Muscle of back (tissue), 13 donors: ENCODE measurements at places on chromosomes 1 and 21.
A peak's percentile ranks its signal among the peaks of the same experiment; 100 is the strongest.

GRCh38 chr1:110347182-110347893 lies 8.2 kb downstream of the RBM15 start:
- DNase-seq = no peak

- DNase-seq = no peak
Measured at GRCh38 chr1:163084330-163084729, 15.2 kb downstream of the RGS4 start.

- peak; percentile 63 for DNase-seq
Measured at GRCh38 chr1:168084396-168085231, 52.1 kb downstream of the GPR161 start.

GRCh38 chr1:102420034-102420433 lies 423.3 kb upstream of the OLFM3 start:
- DNase-seq = no peak

DNA sequence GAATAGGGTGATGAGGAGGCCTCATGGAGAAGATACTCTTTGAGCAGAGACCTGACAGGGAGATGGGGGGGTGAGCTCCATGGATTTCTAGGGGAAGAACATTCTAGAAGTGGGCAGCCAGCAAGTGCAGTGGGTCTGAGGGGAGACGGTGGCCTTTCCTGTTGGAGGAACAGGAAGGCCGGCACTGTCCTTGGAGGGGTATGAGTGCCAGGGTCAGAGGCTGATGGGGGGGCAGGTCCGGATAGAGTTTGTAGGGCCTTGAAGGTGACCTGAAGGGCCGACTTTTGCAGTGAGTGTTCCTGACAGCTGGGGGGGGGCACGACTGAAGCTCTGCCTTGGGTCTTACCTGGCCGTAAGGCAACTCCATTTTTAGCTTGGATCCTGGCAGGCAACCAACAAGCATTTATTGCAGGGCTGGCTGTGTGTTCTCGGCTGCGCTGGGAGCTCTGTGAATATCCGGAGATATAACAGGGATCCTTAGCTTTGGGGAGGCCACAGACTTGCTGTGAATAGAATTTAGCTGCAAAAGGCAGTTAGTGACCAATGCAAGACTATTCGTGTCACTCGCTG lies 130.6 kb downstream of the MRPS6 start:
- no peak for DNase-seq

GRCh38 chr21:15079269-15079668 lies 14.5 kb upstream of the NRIP1 start:
- no peak for DNase-seq

DNA sequence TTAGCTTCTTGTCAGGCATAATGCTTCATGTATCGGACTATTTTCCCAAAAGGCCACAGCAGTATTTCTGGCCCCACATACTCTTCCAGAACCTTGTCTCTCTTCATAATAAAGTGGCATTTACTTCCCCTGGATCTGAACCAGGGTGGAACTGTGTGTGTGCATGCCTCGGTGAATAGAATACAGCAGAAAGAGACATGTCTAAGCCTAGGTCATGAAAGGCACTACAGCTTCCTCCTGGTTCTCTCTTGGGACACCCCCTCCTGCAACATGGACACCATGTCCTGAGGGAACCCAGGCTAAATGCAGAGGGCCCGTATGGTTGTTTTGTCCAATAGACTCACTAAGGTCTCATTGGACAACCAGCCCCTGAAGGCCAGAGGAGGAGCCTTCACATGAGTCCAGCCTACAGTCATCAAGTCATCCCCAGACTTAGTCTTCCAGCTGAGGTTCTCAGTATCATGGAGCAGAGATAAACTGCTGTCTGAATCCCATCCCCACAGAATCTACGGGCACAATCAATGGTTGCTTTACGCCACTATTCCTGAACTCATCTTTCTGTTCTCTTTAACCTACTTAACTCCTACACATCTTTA lies 35.0 kb downstream of the USP24 start:
- DNase-seq = no peak

GRCh38 chr1:37031429-37031828 lies 2.9 kb downstream of the GRIK3 start:
- DNase-seq = no peak

DNA sequence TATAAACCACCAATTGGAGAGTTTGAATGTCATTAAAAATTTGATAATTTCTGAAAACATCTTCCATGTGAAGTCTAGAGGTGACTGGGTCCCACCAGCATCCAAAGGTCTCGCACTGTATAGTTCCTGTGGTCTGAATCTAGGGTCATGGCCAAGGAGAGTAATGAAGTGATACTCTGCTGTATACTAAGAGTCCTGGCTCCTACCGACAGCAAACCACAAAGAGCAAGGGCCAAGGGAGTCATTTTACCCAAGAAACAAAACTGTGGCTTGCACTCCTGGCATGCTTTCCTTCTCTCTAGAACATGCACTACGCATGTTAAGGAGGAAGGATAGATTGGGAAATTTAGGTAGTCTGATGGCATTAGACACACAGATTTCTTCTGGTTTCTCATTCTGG lies 115.6 kb downstream of the BRINP2 start:
- DNase-seq = no peak

GRCh38 chr1:49026230-49026811 lies 249.6 kb upstream of the BEND5 start:
- no peak for DNase-seq

DNA sequence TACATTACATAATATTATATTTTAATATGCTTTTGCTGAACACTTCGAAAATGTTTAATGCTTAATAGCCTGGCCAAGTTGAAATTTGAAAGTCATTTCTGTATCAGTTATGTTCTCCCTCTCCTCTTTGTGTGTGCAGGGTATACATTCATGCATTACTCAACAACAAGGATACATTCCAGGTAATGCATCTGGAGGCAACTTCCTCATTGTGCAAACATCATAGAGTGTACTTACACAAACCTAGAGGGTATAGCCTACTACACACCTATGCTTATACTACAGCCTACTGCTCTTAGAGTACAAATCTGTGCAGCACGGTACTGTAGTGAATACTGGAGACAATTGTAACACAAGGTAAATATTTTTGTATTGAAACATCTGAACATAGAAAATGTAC lies 407.3 kb downstream of the MRPL39 start:
- DNase-seq = no peak

DNA sequence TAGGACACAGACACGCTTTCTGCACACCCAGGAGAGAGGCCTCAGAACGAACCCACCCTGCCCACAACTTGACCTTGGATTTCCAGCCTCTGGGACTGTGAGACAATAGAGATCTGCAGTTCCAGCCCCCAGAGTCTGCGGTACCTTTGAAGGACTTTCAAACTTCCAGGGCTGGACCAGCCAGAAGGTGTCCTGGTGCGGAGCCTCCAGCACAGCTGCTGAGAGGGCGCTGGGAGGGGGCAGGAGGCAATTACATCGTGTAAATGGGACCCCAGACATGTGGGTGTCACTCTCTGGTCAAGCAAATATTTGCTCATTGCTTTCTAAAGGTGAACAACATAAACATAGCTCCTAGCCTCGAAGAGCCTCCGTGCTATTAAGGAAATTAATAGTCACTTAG lies 58.7 kb upstream of the ACTRT2 start:
- no peak for DNase-seq

- DNase-seq = no peak
Measured at GRCh38 chr1:87511449-87511848, 182.8 kb downstream of the LMO4 start.

DNA sequence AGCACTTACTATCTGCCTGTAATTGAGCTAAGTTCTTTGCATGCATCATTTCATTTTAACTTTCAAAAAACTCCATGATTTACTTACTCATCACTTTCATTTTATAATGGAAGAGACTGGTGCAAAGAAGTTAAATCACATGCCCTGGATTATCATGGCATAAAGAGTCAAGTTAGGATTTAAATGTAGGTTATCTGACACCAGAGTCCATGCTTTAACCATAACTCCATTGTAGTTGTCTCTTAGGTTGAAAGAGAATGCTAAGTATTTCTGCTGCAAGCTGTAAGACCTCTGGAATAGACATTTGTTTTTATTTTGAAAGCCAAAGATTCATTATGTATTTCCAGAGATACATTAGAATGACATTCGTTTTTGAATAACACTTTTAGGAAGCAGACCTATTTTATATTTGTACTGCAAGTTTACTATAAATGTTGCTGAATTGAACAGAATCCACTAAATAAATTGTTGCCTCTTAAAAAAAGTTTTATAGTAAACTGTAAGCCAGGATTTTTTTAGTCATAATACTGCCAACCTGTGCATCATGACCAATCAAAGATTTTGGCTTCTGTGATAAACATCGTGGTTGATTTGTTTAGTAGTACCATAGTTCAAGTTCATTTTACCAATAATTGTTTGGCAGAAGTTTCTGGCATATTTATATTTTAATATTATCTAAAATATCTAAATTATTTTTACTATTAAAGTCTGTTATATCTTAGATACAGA lies 26.1 kb downstream of the CFH start:
- DNase-seq = no peak

DNA sequence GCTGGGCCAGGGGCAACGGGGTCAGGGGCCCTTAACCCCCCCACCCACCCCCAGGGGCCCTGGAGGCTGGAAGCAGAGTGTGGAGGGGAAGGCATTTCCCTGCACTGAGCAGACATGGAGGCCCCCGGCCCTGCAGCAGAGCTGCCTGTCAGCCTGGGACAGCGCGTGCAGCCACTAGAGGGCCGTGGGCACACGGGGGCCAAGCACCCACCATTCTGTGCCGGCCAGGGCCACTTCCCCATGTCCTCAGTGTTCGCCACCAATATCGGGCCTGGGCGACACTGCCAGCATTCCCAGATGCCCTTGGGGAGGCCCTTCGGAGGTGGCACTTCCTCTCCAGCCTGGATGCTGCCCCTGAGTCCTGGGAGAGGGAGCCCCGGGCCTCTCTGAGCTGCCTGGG lies 23.2 kb upstream of the ARHGEF16 start:
- DNase-seq = no peak

- no peak for DNase-seq
Measured at GRCh38 chr21:38027901-38028498, 111.7 kb upstream of the KCNJ6 start.

DNA sequence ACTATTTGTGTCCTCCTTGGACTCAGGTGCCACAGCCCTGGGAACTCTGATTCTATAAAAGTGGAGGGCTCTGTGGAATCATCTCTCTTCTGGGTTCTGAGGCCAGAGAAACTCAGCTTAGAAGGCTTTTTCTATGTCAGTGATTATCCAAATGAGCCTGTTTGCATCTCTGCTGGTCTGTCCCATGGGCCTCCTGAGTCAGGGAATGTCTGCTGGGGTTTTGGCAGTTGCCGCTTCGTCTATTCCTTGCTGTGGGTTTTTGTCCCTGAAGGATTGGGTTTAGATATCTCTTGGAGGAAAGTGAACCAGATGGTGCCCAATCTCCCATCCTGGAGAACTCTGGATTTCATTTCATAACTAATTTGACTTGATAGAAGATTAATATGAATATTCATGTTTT lies 297.6 kb downstream of the HHAT start:
- DNase-seq = no peak

DNA sequence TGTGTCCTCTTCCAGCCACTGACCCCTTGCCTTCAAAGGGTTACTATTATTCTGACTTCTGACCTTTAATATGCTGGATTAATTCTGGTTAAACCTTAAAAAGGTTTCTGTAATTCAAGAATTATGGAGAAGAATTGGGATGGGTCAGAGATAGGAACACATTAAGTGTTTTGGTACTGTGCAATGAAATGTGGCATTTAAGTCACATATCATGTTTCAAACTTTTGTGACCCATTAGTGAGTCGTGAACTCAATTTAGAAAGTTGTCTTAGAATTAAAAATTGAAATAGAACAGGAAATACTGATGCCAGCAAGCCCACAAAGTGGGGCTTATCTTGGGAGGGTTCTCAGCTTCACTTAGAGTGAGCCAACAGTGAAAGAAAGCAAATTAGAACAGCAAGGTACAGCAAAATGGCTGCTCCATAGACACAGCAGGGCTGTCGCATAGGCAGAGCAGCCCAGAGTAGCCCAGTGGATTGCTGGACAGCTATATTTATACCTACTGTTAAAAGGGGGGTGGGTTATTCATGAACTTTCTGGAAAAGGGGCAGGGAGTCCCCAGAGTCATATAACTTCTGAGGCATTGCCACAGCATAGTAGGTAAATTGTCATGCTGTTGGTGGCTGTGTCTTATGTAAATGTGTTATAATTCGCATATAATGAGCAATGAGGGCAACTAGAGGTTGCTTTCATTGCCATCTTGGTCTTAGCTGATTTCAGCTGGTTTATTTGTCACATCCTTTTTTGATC lies 10.5 kb downstream of the SCP2 start:
- DNase-seq = no peak

DNA sequence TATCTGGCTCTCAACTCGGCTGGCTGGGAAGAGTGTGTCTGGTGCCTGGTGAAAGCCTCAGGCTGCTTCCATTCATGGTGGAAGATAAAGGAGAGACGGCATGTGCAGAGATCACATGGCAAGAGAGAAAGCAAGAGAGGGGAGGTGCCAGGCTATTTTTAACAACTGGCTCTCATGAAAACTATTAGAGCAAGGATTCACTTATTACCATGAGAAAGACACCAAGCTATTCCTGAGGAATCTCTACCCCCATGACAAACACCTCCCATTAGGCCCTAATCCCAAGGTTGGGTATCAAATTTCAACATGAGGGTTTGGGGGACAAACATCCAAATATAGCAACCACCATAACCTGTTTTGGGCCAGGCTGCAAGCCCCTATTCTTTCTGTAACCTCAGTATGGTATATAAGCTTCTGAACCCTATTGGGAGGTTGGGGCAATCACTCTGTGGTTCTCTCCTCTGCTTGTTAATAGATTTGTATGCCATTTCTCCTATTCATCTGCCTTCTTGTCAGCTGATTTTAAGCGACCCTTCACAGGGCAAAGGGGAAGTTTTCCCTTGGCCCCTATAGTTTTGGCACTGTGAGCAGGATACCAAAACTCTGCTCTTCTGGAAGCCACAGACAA lies 179.0 kb upstream of the TNR start:
- DNase-seq = no peak

- no peak for DNase-seq
Measured at GRCh38 chr1:237327061-237327460, 285.1 kb downstream of the RYR2 start.

- DNase-seq = no peak
Measured at GRCh38 chr1:31295874-31296485, 608 bp downstream of the SNRNP40 start.

DNA sequence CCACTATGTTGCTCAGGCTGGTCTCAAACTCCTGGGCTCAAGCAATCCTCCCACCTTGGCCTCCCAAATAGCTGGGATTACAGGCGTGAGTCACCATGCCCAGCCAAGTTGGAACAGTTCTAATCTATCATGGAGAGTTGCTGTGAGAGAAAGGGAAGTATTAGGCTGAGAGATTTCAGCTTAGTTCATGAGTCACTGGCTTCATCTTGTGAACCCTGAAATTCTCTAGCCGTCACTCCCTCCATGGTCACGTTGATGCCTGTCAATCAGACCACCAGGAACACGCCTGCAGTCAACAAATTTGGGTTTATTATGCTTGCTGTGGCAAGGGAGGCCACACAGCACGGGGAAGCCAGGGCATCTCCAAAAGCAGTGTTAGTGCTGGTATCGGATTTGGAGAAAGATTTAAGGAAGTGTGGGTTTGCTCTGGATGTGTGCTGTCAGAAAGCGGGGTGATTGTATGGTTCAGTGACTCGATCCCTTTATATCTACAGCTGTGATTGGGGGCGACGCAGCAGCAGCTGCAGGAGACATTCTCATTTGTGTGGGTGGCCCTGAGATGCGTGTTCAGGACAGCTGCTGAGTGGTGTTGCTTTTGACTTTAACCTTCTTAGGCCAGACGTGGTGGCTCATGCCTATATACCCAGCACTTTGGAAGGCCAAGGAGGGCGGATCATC lies 18.7 kb downstream of the UQCRHL start:
- no peak for DNase-seq

GRCh38 chr1:156391701-156392100 lies 22.7 kb downstream of the RHBG start:
- DNase-seq = no peak

- no peak for DNase-seq
Measured at GRCh38 chr1:39361446-39361845, 130.0 kb upstream of the BMP8A start.
